Mammary epithelial cell (primary cell): ENCODE measurements at places on chromosomes 1 and 21. TPM values are rescaled to one million over a fixed set of nuclear protein-coding genes. Genes with fewer than 3 reads are reported as not detected.

The OLFML2B gene
- not detected in 2 replicates for total RNA-seq

The LCE1F gene
- total RNA-seq, result not detected

The KIF17 gene
- total RNA-seq, result 0.83 TPM

The KRTAP23-1 gene
- not detected in 2 replicates for total RNA-seq

The AVPR1B gene
- total RNA-seq, result not detected in 2 replicates

The TGFB2 gene
- 39.6 and 64.9 TPM in 2 replicates for total RNA-seq

The ESPN gene
- total RNA-seq, result 0.45 and 2.4 TPM in 2 replicates

The SPATA46 gene
- total RNA-seq, result not detected in 2 replicates

The TDRKH gene
- total RNA-seq, result 3.0 TPM

The S100A14 gene
- total RNA-seq, result 770 and 813 TPM in 2 replicates
